Stimulated activated CD8-positive, alpha-beta memory T cell treated with anti-CD3 and anti-CD28 coated beads, Interleukin-7, amount 100 ng/mL, for 24 hours (primary cell): ENCODE measurements at places on chromosomes 2 and 18.

GRCh38 chr2:74440378-74441169, 1.2 kb downstream of the RTKN start:
- DNase-seq = no peak

DNA sequence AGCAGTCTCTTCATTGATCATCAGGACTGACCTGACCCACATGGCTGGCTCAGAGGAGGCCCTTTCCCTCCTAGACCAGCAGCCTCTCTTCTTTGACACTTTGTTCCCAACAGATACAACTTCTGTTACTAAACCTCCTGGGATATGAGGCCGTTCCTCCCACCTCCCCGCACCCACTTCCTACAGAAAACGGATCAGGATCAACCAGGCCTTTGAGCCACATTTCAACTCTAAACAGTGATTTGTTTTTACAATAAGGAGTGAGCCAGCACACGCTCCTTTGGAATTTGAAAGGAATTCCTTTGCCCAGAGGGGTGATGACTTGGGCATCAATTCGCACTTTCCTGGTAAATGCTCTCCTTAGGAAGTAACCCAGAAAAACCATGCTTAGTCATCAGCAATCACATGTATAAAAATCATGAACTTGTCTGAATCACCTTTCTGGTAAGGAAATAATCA, 180.4 kb downstream of the FAM124B start:
- DNase-seq = no peak

DNA sequence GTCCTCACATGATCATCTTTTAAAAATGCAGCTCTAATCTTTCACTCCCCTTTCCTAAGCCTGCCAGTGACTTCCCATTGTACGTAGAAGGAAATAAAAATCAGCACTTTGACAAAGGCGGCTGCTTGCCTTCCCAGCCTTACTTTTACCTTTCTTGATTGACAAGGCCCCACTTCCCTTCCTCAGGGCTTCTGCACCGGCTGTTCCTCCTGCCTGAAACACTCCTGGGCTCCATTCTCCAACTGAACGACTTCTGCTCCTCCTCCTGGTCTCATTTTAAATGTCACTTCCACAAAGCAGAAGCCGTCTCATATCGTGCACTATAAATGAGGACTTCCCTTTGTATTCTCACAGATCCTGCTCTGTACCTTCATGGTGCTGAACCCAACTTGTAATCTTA, 56.1 kb downstream of the OSBPL6 start:
- DNase-seq = no peak

- no peak for DNase-seq
These were observed 157.9 kb upstream of the FOSL2 start for GRCh38 chr2:28234807-28235206.

DNA sequence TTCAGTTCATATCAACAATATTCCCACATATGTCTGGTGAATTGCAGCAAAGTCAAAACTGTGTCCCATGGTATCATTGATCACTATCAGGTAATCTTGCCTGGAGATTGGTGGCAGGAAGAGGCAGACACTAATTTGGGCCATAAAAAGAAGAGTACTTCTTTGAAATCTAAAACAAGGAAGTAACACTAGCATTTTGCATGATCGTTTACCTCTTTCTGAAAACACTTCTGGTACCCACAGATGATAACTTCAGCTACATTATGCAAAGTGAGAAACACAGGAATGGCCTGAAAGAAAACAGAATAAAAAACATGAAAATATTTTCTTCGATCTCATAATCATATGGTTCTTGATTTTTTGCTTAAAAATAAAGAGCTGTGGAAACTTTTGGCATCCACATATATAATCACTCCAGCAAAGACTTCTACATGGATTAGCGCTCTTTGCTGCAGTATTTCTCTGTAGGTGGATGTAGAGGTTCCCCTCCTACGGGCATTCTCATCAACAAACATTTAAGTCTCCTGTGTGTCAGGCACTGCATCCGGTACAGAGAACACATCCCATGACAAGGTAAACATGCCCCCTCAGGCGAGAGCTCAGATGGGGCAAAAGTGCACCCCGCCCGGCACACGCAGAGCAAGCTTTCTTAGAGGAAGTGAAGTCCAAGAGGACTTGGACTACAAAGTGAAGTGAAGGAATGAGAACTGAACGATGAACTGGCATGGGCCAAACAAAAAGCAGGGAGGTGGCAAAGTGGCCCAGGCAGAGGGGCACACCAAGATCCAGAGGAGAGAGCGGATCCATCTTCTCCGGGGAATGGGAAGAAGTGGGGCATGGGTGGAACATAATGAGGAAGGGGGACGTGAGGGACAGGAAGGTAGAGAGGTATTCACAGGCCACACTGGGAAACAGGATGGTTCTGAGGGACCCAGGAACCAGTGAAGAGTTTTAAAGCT, 68.0 kb upstream of the RIOK3 start:
- no peak for DNase-seq

DNA sequence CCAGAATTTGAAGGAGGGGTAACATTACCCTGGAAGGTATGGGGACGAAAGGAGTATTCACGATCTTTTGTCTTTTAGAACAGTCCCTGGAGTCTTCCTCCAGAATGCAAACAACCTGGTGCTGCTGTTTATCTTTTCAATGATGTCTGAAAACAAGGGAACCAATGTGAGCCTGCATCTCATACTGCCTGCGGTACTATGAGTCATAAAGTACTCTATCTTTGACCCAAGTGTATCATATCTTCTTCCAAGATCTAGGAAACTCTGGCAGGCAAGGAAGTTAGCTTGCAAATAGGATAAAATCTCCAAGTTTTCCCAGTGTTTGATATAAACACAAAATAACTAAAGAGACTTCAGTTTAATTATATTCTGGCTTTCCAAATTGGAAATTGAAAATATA, 968.5 kb downstream of the LRP1B start:
- no peak for DNase-seq

DNA sequence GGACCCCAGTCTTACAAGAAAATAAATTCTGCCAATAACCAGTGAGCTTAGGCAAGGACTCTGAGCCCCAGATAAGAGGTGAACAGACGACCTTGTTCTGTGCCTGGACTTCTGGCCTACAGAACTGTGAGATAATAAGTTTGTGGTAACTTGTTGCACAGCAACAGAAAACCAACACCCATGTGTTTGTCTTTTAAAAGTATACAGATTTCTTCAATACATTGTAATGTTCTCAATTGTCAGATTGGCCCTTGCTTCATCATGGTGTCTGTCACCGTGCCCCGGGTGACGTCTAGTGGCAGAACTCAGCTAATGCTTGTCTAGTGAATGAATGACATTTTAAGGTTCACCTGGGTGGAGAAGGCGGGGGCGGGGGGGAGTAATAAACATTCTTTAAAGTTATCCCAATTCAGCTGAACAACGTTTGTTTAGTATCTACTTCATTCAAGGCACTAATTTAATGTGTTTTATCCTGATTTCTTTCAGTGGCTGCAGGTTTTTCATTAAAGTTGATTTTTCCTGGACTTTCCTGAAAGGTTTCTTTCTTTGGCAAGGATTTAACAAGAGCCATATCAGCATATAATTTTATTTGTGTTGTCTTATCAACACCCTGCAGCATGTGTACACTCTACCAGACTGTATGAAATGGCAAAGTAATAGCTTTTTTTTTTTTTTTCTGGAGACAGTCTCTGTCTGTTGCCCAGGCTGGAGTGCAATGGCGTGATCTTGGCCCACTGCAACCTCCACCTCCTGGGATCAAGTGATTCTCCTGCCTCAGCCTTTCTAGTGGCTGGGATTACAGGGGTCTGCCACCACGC, 123.8 kb upstream of the DLX2 start:
- no peak for DNase-seq

DNA sequence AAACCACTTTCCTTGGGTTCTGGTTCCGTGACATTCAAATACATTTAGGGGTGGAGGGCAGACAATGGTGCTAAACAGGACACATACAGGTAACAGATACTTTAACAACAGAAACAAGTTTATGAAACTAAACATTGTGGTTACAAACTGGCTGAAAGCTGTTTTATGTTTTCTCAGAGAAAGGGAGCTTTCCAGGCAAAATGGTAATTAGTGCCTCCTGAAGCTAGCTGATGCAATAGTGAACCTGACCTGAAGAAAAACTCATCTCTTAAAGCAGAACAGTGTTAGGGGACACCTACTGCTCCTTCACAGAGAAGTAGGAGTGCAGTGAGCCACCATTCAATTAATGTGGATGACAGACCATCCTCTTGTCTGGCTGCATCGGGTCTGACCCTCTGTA, 138.9 kb downstream of the CCDC148 start:
- no peak for DNase-seq

DNA sequence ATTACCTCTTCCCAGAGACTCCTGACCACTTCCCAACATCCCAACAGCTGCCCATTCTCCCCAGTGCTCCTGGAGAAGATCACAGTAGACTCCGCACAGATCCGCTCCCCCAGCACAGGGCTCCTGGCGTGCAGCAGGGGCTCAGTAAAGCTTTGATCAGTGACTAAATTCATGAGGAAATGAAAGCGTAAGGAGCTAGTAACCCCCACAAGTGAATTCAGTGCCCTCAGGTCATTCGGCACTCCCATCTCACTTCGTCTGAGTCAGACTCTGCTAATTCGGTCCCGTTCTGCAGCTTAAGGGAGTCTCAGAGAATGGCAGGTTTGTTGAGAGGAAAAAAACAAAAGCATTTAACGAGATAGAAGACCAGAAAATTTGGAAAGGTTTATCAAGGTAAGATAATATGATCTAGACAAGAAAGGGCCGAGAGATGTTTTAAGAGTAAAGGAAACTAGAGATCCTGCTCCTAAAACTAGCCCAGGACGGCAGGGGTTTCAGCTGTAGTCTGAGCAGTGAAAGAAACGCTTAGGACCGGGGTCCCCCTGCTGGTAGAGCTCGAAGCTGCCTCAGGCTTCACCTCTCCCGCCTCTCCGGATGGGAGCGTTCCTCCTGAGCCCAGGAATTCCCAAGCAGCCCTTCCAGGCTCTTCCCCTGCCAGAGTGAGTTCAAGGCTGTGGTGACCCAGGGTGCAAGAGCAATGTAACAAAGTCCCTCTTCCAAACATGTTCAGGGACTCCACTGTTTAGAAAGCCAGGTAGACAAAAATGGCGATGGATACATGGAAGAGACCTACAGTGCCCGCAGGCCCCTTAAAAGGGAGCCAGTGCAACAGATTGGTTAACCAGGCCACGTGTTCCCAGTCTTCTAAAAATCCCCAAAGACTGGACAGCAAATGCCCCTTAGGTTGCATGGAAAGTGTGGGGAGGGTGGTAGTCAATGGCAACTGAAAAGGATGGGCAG, 127.3 kb downstream of the DNER start:
- DNase-seq = no peak

GRCh38 chr2:99081891-99082290, 59.6 kb upstream of the C2orf15 start:
- no peak for DNase-seq

- DNase-seq = no peak
These were observed 119.0 kb upstream of the SNTG2 start for GRCh38 chr2:831622-832021.

GRCh38 chr2:153394686-153395085, 83.9 kb downstream of the RPRM start:
- no peak for DNase-seq
